Mononuclear cell (primary cell): ENCODE measurements at places on chromosomes 6 and 20. TPM values are rescaled to one million over a fixed set of nuclear protein-coding genes. Genes with fewer than 3 reads are reported as not detected.

ANKRD6 gene
- total RNA-seq = 1.8 TPM

RAET1G gene
- total RNA-seq = not detected

SYNDIG1 gene
- total RNA-seq = not detected

CST2 gene
- total RNA-seq = not detected

DACT2 gene
- not detected for total RNA-seq

CST1 gene
- not detected for total RNA-seq
